Stimulated activated CD8-positive, alpha-beta memory T cell treated with anti-CD3 and anti-CD28 coated beads, Interleukin-4, amount 100 ng/mL, for 1 hour (primary cell): ENCODE measurements at places on chromosomes 5 and 9.
A peak's percentile ranks its signal among the peaks of the same experiment; 100 is the strongest.

- no peak for DNase-seq
Measured at GRCh38 chr5:157930710-157931109, 71.8 kb upstream of the CLINT1 start.

- DNase-seq, result no peak
Measured at GRCh38 chr9:99130069-99130468, 25.2 kb downstream of the TGFBR1 start.

DNA sequence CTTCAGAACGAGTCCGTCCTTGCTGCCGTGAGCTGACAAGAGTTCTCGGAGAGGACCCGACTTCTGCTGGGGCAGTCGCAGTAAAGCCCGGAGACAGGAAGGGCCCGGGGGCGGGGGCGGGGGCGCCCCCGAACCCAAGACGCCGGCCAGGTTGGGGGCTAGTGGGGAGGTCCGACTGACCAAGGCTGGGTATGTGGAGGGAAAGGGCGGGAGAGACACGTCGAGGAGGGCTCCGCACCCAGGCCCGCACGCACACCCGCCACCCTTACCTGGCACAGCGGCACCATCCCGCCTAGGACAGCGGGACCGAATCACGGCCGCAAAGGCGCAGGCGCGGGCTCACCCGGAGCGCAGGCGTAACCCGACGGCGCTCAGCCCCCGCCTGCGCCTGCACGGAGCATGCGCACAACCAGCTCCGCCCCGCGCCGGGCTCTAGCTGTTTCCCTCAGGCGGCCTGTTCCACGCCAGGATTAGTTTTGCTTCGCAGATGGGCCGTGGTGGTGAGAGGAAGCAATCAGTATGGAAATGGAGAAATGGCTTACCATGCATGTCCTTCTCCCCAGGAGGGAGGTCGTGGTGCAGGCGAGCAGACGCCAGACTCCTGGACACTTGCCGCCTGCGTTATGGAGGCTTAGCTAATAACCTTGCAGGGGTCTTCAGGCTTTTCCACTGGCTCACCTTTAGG lies at the start of gene MOCS2:
Gene MOCS2, minus strand, starts transcription at position 315 of the 685 bp plus-strand sequence. CDS start 2,583 bp downstream, outside the sequence.
- DNase-seq, result peak; percentile 83

GRCh38 chr9:37179576-37179975 lies 59.2 kb downstream of the ZCCHC7 start:
- DNase-seq, result no peak

DNA sequence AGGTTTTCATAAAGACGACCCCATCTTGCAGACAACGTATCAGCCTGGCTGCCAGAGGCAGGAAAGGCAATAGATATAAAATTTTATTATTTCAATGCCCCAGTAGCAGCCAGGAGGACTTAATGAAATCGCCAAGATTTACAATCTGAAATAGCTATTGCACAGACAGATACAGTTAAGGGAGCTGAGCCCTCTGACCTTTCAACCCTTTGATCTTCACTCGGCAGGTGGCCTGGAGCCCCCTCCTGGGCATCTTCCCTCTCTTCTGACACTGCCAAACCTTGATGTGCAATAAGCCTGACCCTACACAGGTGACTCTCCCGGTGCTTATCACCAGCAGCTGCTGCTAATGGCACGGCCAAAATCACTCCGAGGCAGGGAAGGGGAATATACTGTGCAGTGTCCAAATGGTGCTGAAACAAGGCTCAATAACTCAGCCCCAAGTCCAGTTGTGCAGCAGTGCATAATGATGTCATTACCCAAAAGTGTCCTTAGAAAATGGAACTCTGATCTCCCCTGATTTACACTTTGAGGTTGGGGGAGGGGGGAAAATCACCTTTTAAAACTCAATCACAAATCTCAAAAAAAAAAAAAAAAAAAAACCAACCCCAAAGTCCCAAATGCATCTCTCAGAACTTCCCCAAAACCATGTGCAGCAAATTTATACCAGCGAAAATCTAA lies 242.0 kb downstream of the CRB2 start:
- no peak for DNase-seq
